Activated CD4-positive, alpha-beta T cell treated with anti-CD3 and anti-CD28 coated beads for 48 hours (primary cell): ENCODE measurements at places on chromosomes 3 and 15.

- peak; percentile 79 for DNase-seq
Measured at GRCh38 chr3:40580494-40581091, 55.8 kb downstream of the ZNF621 start.

- DNase-seq = no peak
Measured at GRCh38 chr3:64756398-64756986, 68.7 kb upstream of the ADAMTS9 start.

- DNase-seq = no peak
Measured at GRCh38 chr15:69652751-69653305, 200.2 kb downstream of the RPLP1 start.

DNA sequence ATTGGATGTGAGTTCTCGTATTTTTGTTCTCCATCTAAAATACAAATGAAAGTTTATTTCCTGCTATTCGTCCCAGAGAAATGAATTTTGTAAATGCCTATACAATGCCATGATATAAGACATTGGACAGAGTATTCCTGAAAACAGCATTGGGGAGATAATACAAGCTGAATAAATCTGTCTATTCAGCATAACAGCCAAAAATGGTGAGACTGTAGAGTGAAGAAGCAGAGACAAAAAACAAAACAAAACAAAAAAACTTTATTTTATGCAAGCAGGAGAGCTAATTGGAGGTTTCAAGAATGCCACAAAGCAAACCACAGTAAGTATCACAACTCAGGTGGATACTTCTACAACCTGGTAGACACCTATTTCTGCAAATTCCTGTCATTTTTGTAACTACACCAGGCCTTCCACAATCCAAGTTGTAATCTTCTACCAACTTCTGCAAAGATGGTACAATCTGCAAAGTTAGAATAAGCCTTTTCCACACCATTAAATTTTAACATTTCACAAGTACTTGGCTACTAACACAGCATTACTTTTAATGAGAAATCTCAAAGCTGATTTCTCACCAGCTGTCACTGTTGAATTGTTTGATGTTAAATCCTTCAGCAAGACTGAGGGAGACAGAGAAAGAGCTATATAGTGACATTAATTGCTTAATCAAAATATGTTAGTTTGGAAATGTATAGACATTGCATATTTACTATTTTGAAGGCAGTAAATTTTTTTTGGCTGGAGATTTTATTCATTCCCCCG, 163.1 kb downstream of the CLSTN2 start:
- DNase-seq = no peak

- DNase-seq = no peak
Measured at GRCh38 chr3:127068871-127069270, 86.0 kb downstream of the PLXNA1 start.

DNA sequence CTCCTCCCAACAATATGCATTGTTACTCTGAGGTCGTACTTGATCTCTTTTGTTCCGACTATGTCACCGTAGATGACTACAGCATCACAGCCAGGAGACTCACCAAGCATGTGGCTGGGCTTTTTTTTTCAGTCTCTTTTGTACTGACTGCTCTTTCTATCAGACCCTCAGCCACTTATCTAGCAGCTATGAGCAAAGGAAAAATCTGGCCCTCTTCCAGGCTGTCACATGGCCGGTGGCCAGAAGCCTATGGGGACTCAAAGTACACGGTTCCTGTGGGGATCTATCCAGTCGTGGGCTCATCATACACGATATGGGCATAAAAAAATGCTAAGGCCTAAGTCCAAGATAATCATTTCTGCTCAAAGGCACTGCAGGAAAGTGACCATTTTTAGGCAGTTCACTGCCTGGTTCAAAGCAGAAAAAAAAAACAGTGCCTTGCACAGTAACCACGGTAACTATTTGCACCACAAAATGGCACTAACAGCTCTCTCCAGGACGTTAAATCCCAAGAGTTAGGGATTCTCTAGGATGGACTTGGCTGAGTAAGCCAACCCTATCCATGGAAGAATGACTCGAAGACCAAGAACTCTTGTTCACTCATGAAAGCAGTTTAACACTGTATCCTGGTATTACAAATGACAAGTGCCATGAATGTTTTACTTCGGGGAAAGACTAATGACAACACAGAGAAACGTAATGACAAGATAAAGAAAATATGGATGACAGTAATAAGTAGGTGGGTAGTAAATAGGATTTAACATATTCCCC, 50.3 kb downstream of the SHQ1 start:
- no peak for DNase-seq

GRCh38 chr15:82030176-82030575, 15.6 kb downstream of the MEX3B start:
- no peak for DNase-seq

GRCh38 chr3:13209634-13209997, 136.4 kb upstream of the IQSEC1 start:
- DNase-seq = no peak

DNA sequence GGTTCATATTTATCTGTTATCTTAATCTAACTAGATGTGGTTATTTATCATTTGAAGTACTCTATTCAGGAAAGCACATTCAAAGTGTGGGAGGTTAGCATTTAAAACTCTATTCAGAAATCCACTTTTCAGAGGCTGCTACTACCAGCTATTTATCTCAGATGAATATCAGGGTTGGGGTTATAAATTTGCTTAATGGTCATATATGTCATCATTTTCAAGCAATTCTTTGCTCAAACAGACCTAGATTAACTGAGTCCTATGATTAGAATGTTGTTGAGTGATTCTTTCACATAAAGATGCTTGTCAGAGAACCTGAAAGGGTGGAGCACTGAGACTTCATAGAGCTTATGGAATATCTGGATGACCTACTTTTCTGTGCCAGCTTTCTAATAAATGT, 436.9 kb upstream of the TGFBR2 start:
- no peak for DNase-seq

DNA sequence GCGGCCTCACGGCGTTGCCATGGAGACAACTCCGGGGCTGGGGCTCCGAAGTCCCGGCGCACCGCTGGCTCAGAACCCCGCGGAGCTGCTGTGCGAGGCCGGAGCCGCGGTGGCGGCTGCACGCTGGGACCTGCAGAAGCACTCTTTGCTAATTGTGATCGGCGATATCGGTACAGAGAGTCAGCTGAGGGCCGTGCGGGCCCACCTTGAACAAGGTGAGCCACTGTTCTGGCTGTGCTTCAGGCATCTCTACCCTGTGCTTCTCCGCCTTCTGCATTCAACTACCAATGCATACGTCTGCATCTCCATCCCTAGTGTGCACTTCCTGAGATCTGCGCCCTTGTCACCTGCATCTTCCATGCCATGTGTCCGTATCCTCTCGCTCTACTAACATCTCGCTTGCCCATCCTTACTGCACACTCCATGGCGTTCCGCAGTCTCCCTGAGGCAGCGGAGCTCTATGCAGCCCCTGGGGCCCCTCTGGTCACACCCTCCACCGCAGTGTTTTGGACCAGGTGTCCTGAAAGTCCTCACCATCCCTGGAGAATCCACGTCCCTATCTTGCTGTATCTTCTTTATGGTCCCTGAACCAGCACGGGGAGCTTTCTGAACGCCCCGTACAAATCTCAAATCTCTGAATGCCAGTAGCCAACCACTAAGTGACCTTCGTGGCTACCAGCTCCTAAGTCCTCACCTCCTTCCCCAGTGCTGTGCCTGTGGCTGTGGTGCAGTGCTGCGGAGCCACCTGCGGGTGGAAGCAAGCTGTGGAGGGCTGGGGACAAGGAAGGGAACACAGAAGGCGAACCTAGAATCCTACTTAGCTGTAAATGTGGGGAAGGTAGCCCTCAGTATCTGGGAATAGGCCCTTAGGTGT, 6.2 kb upstream of the MAP1A start:
- peak; percentile 41 for DNase-seq

DNA sequence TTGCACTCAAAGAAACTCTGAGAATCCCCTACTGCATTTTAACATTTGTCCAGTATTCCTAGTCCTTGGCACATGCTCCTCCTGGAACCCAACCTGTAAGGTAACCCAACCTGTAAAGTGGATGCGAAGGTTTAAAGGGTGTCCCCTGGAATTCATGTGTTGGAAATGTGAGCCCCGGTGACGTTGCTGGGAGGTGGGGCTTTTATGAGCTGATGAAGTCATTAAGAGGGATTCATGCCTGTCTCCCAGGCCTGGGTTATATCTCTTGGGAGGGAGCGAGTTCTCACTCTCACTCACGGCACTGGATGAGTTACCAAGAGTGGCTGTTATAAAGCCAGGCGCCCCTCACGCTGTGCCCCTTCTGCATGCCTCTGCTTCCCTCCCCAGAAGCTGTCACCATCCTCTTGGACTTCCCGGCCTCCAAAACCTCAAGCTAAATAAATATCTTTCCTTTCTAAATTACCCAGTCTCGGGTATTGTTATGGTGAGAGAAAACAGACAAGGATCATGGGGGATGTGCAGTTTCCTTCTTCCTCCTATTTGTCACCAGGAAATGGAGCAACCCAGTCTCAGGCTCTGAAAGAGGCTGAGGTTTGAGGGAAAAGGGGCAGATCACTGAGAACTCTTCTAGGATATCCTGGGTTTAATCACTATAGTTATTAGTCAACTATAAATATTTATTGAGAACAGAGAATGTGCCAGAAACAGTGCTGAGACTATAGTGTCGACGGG, 7.6 kb downstream of the XXYLT1 start:
- no peak for DNase-seq

DNA sequence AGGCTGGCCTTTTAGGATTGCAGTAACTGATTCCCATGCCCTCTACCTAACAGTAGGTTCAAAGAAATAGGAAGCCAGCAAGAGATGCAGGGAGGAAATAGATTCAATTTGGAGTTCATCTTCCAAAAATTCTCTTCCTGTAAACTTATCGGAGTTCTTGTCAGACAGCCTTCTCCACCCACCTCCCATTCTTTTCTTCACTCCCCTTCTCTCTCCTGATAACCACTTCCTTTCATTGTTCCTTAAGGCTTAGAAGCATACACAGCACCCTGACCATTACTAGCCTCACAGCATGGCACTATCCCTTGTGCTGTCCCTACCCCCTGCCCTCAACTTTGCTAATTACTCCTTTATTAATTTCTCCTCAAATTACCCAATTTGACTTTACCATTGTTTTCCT, 130.4 kb upstream of the ADAMTS9 start:
- DNase-seq = no peak

DNA sequence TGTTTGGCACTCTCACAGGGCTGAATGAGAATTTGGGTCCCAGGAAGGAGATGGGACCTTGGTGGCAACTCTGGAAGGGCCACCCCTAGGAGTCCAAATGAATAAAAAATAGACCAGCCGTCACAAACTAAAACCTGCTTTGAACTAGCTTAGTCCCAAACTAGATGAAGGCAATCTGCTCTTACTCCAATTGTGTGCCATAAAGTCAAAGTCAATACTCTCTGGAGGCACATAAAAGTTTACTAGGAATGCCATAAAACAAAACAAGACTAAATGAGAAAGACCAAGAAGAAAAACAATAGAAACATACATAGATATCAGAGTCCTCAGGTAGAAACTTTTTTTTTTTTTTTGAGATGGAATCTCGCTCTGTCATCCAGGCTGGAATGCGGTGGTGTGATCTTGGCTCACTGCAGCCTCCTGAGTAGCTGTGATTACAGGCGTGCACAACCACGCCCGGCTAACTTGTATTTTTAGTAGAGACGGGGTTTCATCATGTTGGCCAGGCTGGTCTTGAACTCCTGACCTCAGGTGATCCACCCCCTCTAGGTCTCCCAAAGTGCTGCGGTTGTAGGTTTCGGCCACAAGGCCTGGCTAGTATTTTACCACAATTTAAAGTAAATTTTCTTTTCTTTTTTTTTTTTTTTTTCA, 8.1 kb downstream of the GOLGA6L2 start:
- DNase-seq = no peak

- DNase-seq = no peak
Measured at GRCh38 chr15:64051093-64051402, 4.8 kb upstream of the DAPK2 start.

DNA sequence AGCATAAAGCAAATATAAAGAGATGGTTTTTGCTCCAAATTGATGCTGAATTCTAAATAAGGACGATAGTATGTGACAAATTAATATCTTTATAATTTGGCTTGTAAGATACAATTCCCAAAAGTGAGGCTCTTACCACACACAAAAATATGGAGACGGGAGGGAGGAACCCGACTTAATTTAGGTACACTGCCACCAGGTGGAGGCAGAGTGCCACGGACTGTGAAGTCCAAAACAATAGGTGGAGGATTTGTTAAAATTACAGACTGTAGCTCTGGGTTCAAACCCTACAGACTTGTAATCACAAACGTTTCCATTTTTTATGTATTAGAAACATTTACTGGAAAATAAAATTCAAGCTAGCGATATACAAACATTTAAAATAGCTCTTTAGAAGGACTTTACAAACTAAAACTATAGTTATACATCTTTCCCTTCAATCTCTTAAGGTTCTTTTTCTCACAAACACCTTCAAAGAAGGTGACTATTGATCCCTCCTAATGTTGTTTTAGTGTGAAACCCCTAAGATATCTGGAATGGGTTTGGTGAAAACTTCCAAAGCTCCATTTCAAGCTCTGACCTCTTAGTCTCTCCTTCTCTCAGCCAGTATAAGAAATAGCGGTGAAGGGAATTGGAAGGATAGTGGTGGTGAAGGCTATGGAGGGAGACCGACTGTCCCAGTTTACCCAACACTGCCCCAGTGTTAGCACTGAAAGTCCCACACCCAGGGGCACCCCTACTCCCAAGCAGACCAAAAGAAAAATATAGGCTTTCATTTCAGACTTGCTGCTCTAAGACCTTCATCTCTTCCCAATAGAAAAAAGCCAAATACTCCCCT, 89.7 kb downstream of the AQP9 start:
- peak; percentile 82 for DNase-seq

DNA sequence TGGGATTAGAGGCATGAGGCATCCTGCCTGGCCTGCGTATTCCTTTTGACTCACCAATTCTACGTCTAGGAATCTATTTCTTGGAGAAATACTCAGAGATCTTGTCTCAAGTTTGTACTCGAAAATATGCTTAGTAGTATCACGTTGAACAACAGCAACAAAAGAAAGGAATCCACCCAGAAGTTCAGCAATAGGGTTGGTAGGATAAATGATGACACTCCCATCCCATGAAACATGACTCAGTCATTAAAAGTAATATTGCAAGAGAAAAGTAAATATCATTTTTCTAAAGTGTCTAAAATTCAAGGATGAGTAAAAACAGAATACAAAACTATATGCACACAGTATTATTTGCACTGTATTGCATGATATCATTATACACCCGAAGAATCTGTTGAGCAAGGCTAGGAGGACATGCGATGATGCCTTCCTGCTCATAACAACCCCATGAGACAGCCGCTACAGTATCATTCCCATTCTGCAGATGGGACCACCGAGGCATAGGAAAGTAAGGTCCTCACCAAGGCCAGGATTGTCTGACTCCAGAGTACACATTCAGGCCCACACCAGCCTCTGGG, 61.5 kb downstream of the SLC6A1 start:
- DNase-seq = no peak

DNA sequence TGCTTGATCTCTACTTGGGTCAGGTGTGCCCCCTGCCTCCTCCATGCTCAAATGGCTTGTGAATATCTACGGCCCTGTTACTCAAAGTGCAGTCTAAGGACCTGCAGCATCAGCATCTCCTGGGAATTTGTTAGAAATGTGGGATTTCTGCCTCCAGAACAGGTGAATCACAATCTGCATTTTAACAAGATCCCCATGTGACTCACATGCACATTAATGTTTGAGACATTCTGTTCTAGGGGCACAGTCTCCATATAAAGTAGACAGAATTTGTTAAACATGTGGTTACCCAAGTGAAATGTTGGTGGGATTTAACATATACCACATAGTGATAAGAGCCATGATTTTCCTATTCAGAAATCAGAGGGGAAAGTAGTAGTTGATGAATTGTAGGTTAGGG, 256.2 kb downstream of the NR1D2 start:
- DNase-seq = no peak
